HS-5 (cell line): ENCODE measurements at places on chromosomes 6 and 20.

- no peak for DNase-seq
Observed at GRCh38 chr6:75268121-75268987, 16.2 kb downstream of the TMEM30A start.

- DNase-seq: no peak
Observed at GRCh38 chr20:62472138-62472940, 3.5 kb downstream of the GATA5 start.

GRCh38 chr20:17888044-17888443 is 80.5 kb downstream of the SNX5 start:
- no peak for DNase-seq

- DNase-seq: no peak
Observed at GRCh38 chr20:46361381-46361780, 45.0 kb downstream of the ELMO2 start.

DNA sequence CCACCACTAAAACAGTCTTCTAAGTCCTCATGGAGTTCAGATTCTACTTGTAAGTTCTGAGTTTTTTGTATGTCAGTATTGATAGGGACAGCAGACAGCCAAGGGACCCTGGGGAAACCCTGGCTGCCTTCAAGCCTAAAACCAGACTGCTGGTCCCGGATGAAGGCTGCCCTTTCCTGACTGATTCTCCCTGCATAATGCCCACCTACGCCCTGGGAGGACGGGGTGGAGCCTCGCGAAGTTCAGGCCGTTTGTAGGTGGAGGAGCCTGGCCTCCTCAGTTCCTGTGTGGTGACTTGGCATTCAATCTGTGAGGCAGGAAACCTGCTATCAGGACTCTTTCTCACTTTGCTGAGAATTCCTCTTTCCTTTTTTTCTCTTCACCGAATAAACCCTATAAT is 120.3 kb upstream of the LGSN start:
- DNase-seq: no peak

GRCh38 chr20:6081236-6081635 is 27.4 kb upstream of the LRRN4 start:
- DNase-seq: peak; percentile 19

DNA sequence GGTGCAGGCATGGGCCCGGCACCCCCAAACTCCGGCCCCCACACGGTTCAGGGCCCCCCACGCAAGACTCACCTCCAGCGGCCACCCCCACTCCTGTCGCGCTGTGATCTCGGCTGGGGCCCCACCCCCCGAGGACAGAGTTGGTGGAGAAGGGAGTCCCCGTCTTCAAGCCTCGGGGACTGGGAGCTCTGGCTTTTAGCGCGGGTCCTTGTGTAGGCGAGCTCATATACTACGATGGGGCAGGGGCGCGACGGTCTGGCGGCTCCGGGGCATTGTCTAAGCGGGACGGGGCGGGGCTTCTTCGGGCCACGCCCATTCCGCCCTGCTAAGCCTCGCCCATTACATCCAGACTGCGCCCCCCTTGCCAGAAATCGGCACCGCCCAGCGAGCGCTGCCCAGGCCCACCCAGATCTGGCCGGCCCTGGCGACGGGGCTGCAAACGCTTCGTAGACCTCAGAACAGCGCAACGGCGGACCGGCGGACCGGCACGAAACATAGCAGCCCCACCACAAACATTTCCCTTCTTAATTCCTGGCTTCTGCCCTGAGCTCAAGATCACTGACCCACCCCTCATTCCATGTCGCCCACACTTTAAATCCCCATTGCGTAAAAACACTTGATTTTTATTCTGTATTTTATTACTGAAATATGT is 1.0 kb upstream of the DDAH2 start:
- DNase-seq: no peak

DNA sequence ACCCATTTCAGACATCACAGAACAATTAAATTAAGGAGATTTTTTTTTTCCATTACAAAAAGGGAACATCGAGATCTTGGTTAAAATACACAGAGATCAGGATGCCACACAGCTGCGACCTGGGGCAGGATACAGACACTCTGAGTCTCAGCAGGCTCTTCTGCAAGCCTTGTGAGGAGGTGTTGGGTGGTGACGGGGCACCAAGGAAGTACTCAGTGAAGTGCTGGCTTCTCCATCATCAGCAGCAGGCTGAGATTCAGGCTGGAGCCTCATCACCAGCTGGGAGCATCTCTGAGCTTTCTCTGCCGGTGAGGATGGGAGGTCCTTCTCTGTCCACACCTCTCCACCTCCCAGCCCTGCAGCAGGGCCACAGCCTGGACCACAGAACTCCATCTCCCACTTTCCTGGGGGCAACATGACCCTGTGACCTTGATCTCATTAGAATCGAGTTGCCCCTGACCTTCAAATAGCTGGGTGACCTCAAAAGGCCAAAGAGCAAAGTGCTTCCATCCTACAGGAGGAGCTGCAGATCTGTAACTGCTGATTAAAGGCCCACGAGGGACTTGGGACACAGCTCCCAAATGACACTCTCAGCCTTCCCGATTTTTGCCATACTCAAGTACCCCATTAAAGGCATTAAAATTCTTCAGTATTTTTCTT is 16.0 kb downstream of the PMEPA1 start:
- no peak for DNase-seq

DNA sequence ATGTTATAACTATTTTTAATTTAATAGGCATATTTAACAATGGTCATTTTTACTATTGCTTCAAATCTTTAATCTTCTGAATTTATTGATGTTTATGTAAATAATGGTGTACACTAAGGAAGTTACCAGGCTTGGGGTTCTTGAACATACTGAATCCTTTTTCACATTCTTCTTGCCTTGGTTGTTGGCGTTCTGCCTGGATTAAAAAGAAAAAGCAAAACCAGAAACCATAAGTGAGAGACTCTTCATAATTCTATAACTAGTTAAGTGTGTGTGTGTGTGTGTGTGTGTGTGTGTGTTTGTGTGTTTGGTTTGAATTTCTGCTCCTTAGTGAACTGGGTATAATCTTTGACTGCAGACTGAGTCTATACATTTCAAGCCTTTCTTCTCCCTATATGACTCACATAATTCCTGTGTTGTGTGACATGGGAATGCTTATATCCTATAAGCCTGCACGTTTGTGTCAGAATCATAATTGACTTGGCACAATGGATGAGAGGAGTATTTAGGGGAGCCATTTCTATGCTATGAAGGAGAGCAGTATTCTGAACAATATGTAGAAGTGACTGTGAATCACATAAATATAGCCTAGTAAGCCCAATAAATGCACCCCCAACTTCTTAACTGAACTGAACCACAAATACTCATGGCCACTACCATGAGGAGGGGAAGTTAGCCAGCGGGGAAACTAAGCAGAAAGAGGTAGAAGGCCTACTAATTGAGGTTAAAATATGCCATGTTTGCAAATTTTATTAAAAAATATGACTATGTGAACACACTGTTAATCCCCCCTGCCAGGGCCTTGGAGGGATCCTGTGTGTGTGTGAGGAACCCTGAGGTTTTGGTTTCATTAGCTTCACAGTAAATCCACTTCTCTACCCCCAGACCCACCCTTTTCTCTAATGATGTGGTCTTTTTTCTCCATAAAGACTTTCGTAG is 425.5 kb downstream of the BCKDHB start:
- DNase-seq: no peak

GRCh38 chr6:149923327-149923986 is 536 bp upstream of the RAET1G start:
- no peak for DNase-seq

DNA sequence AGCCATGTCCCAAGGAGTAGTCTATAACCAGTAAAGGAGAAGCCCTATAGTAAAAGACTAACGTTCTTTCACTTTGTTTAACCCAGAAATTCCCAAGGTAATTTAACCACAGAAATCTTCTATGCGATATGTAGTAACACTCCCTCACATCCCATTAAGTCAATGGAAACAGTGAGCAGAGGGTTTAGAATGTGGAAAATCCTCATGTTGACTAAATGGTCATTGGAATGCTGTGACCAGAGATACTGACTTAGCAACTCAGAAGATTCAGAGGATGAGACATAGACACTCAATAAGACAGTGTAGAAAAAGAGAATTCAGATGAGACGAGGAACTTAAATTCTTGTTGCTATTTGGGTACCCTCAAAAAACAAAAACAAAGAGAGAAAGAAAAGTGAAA is 562.2 kb upstream of the NOX3 start:
- peak; percentile 10 for DNase-seq

- DNase-seq: no peak
Observed at GRCh38 chr6:108417027-108417426, 122.2 kb downstream of the AFG1L start.

- DNase-seq: no peak
Observed at GRCh38 chr20:25408170-25408547, 686 bp downstream of the GINS1 start.

- DNase-seq: no peak
Observed at GRCh38 chr6:74268815-74269599, 573.0 kb downstream of the CD109 start.

GRCh38 chr6:89970609-89971337 is 76.5 kb downstream of the GJA10 start:
- no peak for DNase-seq

DNA sequence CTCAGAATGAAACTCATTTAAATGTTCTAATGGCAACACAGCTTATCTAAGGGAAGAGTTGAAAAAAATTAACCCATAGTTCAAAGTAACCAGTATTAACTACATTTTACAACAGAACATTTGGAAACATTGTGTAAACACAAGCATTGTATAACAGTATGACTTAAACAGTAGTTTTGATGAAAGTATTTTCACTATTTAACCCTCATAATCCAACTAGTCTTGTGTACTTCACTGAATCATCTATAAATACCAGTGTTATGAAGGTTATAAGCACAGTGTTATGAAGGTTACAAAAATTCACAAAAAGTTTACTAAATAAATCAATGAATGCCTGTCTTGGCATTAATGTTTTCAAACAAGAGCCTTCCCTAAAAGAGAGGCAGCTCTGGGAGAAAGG is 66.5 kb downstream of the REV3L start:
- no peak for DNase-seq

DNA sequence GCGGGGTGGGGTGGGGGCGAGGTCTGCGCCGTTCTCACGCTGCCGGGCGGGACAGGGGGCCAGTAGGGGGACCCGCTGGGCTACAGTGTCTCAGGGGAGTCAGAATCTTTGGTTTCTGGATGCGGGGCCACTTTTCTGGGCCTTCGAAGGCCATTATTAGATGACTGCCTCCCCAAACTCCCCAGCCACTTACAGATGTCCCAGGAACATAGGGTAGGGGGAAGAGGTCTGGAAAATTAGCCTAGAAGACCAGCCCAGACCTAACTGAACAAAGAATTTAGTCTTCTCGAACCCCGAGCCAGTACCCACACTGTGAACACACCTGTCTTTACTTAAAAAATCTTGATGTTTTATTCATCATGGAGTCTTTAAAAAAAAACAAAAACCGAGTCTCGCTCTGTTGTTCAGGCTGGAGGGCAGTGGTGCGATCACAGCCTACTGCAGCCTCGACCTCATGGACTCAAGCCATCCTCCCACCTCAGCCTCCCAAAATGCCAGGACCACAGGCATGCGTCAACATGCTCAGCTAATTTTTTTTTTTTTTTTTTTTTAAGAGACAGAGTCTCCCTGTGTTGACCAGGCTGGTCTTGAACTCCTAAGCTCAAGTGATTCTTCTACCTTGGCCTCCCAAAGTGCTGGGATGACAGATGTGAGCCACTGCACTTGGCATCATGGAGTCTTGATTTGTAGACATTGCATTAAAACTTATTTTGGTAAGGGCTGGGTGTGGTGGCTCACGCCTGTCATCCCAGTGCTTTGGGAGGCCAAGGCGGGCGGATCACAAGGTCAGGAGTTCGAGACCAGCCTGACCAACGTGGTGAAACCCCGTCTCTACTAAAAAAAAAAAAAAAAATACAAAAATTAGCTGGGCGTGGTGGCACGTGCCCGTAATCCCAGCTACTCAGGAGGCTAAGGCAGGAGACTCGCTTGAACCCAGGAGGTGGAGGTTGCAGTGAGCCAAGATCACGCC is 3.3 kb upstream of the SLC29A1 start:
- DNase-seq: no peak

DNA sequence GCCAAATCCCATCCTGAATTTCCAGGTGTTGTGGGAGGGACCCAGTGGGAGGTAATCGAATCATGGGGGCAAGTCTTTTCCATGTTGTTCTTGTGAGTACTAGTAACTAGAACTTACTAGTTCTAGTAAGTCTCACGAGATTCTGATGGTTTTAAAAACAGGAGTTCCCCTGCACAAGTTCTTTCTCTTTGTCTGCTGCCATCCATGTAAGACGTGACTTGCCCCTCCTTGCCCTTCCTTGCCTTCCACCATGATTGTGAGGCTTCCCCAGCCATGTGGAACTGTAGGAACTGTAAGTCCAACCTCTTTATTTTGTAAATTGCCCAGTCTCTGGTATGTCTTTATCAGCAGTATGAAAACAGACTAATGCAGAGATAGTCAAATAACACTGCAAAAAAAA is 122.7 kb upstream of the BEND6 start:
- no peak for DNase-seq

GRCh38 chr6:70166088-70166958 is 136.6 kb downstream of the COL9A1 start:
- DNase-seq: no peak

GRCh38 chr6:49490633-49491032 is 9.1 kb upstream of the GLYATL3 start:
- DNase-seq: no peak

GRCh38 chr6:5302220-5302946 is 41.1 kb downstream of the FARS2 start:
- no peak for DNase-seq

DNA sequence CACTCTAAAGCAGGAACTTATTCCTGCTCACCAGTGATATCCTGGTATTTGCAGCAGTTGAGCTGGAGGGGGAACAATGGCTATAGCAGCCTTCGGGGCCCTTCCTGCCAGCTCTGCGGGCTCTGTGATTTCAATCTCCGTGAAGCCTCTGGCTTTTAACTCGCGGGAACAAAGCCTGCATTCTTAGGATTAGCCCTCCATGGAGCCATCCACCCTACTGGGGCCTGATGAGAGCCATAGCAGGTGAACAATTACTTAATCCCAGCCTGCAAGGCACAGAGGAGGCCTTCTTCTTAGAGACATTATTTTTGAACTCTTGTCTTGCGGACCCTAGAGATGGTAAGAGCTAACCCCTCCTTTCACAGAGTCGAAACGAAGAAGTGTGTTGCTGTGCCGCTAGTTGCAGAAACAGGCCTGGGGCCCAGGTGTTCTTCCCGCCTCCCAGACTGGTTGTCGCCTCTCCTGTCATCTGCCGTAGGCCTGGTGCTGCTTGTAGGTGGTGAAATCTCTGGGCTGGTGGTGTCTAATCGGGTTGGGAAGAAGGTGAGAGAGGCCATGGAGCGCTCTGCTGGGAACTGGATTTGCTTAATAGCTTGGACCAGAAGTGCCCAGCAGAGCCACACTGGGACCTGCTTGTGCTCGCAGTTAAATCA is 9.7 kb downstream of the GHRH start:
- DNase-seq: no peak

DNA sequence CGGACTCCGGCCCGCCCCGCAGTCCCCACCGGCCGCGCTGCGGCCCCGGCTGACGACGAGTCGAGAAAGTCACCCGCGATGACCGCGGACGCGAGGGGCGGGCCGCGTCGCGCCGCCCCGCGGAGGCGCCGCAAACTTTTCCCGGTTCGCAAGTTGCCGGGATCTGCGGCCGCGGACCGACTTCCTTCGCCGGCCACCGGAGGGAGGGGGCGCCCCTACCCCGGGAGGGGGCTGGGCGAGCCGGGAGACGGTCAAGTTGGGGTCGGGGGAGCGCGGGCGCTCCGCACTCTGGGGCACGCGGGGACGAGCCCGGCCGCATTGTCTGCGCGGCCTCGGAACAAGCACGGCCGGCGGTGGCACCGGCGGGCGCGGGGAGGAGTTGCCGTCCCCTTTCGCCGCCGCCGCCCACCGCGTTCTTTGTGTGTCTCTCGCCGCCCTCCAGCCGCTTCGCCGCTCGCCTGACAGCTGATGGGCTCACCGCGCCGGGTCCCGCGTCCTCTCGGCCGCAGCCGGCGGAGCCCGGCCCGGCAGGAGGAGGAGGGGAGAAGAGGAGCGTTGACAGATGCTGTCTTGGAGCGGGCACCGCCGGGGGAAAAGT is 131.6 kb downstream of the OGFRL1 start:
- DNase-seq: no peak
